ENCODE measurements at places on chromosomes 3 and 15.
A peak's percentile ranks its signal among the peaks of the same experiment; 100 is the strongest.

GRCh38 chr15:62929000-62929357 is 113.6 kb upstream of the TPM1 start:
- no peaks in the 10 kb centered on the region for H3K36me3 ChIP-seq
- H3K27ac ChIP-seq = no peak overlapping the region
- no peaks in the 10 kb centered on the region for H3K4me1 ChIP-seq
- DNase-seq = no peak
- H3K27me3 ChIP-seq = no peaks in the 10 kb centered on the region

- H3K4me3 ChIP-seq = peak within 1 kb of the TSS; percentile 88
- DNase-seq = no peak
- H3K36me3 ChIP-seq = no peaks in the 10 kb centered on the region
- no peak within 1 kb of the TSS for H3K27ac ChIP-seq
- no peaks in the 10 kb centered on the region for H3K27me3 ChIP-seq
Measured at GRCh38 chr15:64775551-64776401, at the start of gene RBPMS2. TSS of gene RBPMS2 (minus strand) at chr15:64775589. CDS start at chr15:64775319, 270 bp downstream.

DNA sequence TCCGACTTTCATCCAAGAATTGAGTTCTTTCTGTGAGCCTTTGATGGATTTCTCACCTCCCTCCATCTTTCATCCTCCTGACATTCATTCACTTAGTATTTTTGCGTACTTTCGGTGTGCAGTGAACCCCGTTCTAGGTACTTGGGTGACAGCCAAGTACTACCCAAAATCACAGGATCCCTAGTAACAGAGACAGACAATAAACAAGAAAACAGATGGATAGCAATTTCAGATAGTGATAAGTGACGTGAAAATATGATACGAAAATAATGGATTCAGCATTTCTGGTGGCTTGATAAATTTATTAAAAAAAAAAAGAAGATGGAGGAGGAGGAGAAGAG is 264 bp upstream of the CMTM6 start:
- no peak overlapping the region for H3K27ac ChIP-seq
- H3K36me3 ChIP-seq = peaks cover 4% of the 10 kb centered on the region
- no peak for DNase-seq
- no peaks in the 10 kb centered on the region for H3K4me1 ChIP-seq
- peak overlapping the region; percentile 27 for H3K4me3 ChIP-seq

- H3K36me3 ChIP-seq = no peaks in the 10 kb centered on the region
- no peaks in the 10 kb centered on the region for H3K27me3 ChIP-seq
- no peak overlapping the region for H3K4me3 ChIP-seq
- no peak for DNase-seq
Measured at GRCh38 chr3:60430205-60430604, 821.0 kb downstream of the FHIT start.

GRCh38 chr3:189146848-189147247 is 24.9 kb upstream of the TPRG1 start:
- H3K27me3 ChIP-seq = no peaks in the 10 kb centered on the region
- no peak overlapping the region for H3K4me3 ChIP-seq
- H3K4me1 ChIP-seq = no peaks in the 10 kb centered on the region
- no peaks in the 10 kb centered on the region for H3K36me3 ChIP-seq
- H3K27ac ChIP-seq = no peak overlapping the region

GRCh38 chr3:3633761-3634160 is 165.5 kb upstream of the LRRN1 start:
- no peaks in the 10 kb centered on the region for H3K36me3 ChIP-seq
- no peak overlapping the region for H3K27ac ChIP-seq
- H3K27me3 ChIP-seq = no peaks in the 10 kb centered on the region
- DNase-seq = no peak

GRCh38 chr3:139226731-139227130 is 117.1 kb upstream of the MRPS22 start:
- peaks cover 4% of the 10 kb centered on the region for H3K27me3 ChIP-seq
- H3K36me3 ChIP-seq = no peaks in the 10 kb centered on the region
- DNase-seq = no peak
- no peak overlapping the region for H3K4me3 ChIP-seq
- H3K27ac ChIP-seq = no peak overlapping the region

- no peak overlapping the region for H3K4me3 ChIP-seq
- no peaks in the 10 kb centered on the region for H3K36me3 ChIP-seq
- H3K4me1 ChIP-seq = no peaks in the 10 kb centered on the region
Measured at GRCh38 chr3:151925876-151926275, 52.4 kb downstream of the SUCNR1 start.

DNA sequence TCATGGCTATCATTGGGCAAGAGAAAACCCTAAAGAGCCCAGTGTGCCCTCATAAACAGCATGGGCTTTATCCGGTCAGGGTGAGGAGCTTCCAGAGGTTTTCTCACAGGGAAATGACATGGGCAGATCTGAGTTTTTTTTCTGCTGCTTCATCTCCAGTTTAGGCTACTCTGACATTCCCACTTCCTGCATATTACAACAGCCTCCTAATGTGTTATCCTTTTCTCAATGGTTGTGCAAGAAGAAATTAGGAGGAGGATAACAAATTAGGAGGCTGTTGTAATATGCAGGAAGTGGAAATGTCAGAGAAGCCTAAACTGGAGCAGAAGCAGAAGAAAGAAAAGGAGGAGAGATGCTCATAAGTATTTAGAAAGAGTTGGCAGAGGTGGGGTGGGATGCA is 175.6 kb downstream of the MTHFS start:
- DNase-seq = no peak
- no peaks in the 10 kb centered on the region for H3K36me3 ChIP-seq
- H3K27ac ChIP-seq = no peak overlapping the region
- H3K4me3 ChIP-seq = no peak overlapping the region
- H3K4me1 ChIP-seq = no peaks in the 10 kb centered on the region

DNA sequence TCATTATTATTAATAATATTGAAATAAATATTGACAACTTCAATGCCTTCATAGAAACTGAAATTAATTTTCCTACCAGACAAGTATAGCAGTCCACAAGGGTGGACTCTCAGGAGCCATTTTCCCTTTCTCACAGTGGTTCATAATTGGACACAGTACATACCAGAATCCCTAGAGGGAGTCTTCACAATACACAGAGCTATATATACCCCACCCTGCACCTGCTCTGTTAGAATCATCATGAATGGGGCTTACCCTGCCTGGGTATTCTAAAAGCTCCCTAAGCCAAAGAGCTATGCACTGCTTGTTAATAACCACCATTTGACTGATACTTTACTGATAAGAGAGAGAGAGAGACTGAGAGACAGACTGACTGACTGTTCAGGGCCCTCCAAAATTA is 134.9 kb downstream of the FEZF2 start:
- no peak for DNase-seq
- H3K4me1 ChIP-seq = peaks cover 27% of the 10 kb centered on the region
- no peaks in the 10 kb centered on the region for H3K36me3 ChIP-seq
- no peaks in the 10 kb centered on the region for H3K27me3 ChIP-seq

GRCh38 chr15:82146990-82147461 is 101.2 kb upstream of the MEX3B start:
- peaks cover 56% of the 10 kb centered on the region for H3K36me3 ChIP-seq
- DNase-seq = no peak
- H3K27ac ChIP-seq = no peak overlapping the region
- no peaks in the 10 kb centered on the region for H3K4me1 ChIP-seq
- no peak overlapping the region for H3K4me3 ChIP-seq

- no peaks in the 10 kb centered on the region for H3K36me3 ChIP-seq
- H3K4me1 ChIP-seq = no peaks in the 10 kb centered on the region
- DNase-seq = no peak
- no peaks in the 10 kb centered on the region for H3K27me3 ChIP-seq
Measured at GRCh38 chr3:152508705-152509104, 240.0 kb downstream of the MBNL1 start.

- H3K4me1 ChIP-seq = no peaks in the 10 kb centered on the region
- H3K27me3 ChIP-seq = no peaks in the 10 kb centered on the region
- no peak for DNase-seq
Measured at GRCh38 chr15:40696228-40696627, 1.3 kb downstream of the RAD51 start.

DNA sequence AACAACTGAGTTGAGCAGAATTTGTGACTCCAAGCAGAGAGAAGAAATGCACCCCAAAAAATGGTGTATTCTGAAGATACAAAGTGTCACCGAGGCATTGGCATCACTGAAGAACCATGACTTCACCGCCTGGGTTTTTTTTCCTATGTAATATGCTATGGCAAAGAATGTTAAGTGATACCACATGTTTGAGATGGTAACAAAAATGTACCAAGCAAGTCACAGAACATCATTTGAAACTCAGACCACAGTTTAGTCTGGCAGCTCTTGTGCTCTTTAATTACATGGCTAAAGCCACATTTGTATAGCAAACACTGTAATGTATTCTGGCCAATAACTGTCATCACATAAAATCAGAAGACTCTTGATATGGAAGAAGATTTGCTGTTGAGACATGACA is 323.5 kb downstream of the ULK4 start:
- no peak overlapping the region for H3K4me3 ChIP-seq
- no peaks in the 10 kb centered on the region for H3K4me1 ChIP-seq
- H3K27me3 ChIP-seq = no peaks in the 10 kb centered on the region
- DNase-seq = no peak
- H3K27ac ChIP-seq = no peak overlapping the region
- no peaks in the 10 kb centered on the region for H3K36me3 ChIP-seq

Data from neuronal stem cell (in vitro differentiated cells).